Right renal pelvis (tissue), 4 donors: ENCODE measurements at places on chromosomes 5 and 9. TPM values are rescaled to one million over a fixed set of nuclear protein-coding genes. Genes with fewer than 3 reads are reported as not detected.

Gene SLC6A7
- polyA plus RNA-seq: not detected

- no peak for DNase-seq
Measured at GRCh38 chr5:31410089-31410488, 121.8 kb downstream of the DROSHA start.

Gene URM1
- 57.1 TPM for polyA plus RNA-seq

DNA sequence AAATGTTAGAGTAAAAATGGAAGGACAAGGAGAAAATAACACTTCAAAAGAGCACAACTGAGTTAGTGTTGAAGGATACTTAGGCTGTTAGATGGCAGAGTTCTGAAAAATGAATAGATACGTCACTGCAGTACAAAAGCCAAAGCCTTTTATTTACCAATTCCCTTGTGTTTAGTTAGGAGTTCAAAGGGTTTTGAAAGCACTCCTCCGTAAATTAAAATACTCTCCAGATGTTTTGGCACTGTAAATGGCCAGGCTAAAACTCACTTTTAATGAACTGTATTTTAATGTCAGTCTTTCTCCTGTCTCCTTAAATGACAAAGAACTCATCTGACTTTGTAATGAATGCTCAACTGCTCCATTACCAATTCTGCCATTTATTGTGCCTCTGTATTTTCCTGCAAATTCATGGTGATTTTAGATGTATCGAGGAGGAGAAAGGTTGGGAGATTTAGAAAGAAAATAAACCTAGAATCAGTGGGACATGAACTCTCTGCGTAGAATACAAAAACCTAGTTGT lies 1727.2 kb downstream of the MAT2B start:
- no peak for DNase-seq

- no peak for DNase-seq
Measured at GRCh38 chr9:108468364-108468763, 387.4 kb downstream of the ACTL7B start.

GRCh38 chr5:22852807-22853660 lies at the start of gene CDH12:
CDH12 (minus strand) TSS chr5:22853344.
- DNase-seq: peak; percentile 12
